ENCODE measurements at places on chromosomes 3 and 15. TPM values are rescaled to one million over a fixed set of nuclear protein-coding genes. Genes with fewer than 3 reads are reported as not detected.

EID1 gene
- 80.5 TPM for total RNA-seq

LMLN gene
- 6.3 TPM for total RNA-seq

POPDC2 gene
- 2.1 TPM for total RNA-seq

DPPA4 gene
- total RNA-seq = 0.65 TPM

HYAL1 gene
- total RNA-seq = not detected

ACSBG1 gene
- 0.18 TPM for total RNA-seq

EOMES gene
- total RNA-seq = 4.2 TPM

SUSD5 gene
- total RNA-seq = not detected

EFCC1 gene
- 0.16 TPM for total RNA-seq

RPL29 gene
- total RNA-seq = 2,045 TPM

GOLGA8O gene
- 1.1 TPM for total RNA-seq

CHRNA3 gene
- total RNA-seq = not detected

DNA sequence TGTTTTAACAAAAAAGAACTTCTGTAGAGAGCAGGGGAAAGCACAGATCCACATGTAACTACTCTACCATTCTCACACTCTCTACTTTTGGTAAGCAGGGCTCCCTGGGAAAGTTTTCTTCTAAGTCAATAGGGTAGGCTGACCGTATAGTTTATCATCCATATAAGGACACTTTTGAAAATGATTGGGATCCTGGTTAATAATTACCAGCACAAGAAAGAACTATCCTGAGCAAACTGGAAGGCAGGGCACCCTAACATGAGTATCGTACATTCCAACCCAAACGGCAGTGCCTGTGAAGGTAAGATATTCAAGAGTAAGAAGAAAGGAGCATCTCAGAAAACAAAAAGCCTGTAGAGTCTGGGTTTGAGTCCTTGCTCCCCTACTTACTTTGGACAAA is 22.1 kb downstream of the SUSD5 start:
- DNase-seq = no peak

- DNase-seq = no peak
Measured at GRCh38 chr15:68471541-68471940, 39.6 kb upstream of the ITGA11 start.

- peak; percentile 42 for DNase-seq
Measured at GRCh38 chr3:11847607-11848006, 922 bp upstream of the TAMM41 start.

- no peak for DNase-seq
Measured at GRCh38 chr3:3015185-3016089, 94.7 kb downstream of the IL5RA start.

DNA sequence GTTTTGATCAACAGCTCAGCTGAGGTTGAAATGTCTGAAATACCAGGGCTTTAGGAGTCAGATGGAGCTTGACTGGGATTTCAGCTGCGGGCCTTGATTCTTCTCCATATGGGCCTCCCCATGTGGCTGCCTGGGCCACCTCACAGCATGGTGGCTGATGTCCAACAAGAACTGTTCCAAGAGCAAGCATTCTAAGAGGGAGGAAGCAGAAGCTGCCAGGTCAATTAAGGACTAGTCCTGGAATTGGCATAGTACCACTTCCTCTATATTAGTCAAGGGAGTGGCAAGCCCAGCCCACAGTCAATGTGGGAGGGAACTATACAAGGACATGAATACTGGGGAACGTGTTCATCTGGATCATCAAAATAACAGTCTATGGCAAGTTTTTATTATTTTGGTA is 181.7 kb upstream of the ANKRD28 start:
- no peak for DNase-seq

- DNase-seq = no peak
Measured at GRCh38 chr3:56782215-56782614, 19.5 kb downstream of the ARHGEF3 start.

DNA sequence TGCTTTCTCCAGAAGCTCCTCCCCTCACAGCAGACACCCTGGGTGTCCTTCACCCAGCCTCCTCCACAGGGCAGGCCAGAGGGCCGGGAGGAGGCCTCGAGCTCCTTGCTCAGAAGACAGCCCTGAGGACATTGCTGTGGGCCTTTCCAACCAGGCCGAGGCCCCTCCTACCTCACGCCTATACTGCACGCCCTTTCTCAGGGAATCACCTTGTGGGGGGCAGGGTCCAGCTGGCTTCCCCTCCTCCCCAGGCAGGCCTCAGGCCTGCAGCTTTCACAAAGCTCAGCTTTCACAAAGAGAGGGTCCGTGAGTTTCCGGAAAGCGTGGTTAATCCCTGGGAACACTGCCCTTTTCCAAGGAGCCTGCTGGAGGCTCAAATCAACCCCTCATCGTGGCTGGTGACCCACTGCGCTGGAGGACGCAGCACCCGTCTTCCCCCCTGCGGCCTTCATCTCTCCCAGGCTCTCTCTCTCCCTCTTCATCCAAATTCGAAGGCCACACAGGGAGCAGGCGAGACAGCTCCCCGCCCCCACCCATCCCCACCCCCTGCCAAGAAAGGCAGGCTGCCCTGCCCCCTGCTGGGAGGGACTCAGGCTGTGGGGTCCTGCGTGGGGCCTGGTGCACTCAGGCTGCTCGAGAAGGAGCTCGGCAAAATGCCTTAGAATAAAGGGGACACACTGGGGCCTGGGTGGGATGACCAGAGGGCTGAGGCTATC is 79.4 kb downstream of the OCA2 start:
- DNase-seq = no peak

GRCh38 chr15:75309711-75310110 is 26.2 kb upstream of the COMMD4 start:
- no peak for DNase-seq

DNA sequence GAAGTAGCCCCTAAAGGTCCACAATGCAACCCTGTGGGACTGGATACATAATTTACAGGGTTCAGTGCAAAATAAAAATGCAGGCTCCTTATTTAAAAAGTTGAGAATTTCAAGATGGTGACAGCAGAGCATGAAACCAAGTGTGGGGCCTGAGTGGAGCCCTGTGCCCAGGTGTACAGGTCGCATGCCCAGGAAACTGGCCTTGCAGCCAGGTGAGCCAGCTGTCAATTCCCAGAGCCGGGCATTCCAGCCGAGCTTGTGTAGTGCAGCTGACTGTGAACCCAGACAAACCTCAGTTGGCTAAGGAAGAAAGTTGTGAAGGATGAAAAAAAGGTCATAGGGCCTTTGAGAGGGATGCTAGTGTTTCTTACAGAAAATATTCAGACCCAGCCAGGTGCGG is 27.6 kb downstream of the POPDC2 start:
- no peak for DNase-seq

DNA sequence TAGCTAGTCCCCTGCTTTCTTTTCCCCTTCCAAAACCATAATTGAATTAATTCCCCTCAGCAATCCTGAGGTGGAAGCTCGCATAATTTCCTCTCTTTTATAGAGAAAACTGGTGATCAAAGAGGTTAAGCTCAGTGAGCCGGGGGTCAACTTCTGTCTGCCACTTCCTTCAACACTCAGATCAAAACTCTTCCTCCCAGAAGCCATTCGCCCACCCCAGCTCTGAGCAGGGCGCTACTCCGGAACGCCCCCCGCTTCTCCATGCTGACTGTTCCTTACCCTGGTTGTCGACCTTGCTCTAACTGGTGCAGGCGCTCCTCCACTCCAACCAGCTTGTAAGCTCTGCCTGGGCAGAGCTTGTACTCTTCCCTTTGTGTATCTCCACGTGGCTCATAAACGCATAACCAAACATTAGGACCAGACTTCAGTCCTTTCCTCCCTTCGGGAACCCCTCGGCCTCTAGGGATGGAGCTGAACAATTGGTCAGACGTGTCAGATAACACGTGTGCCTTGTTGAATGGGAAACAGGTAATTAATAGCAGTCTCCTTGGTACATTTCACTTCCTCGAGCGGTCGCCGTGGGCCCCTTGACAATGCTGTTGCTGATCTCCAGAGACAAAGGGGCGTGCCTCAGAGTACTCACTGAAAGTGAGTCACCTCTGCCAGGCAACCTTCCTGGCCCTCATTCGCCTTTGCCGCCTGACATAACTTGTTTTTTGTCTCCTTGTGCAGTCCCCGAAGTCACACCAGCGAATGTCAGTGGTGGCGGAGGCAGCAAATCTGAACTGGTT is 71.8 kb downstream of the IL5RA start:
- DNase-seq = no peak

GRCh38 chr15:88603885-88604284 is 17.3 kb upstream of the AEN start:
- no peak for DNase-seq

DNA sequence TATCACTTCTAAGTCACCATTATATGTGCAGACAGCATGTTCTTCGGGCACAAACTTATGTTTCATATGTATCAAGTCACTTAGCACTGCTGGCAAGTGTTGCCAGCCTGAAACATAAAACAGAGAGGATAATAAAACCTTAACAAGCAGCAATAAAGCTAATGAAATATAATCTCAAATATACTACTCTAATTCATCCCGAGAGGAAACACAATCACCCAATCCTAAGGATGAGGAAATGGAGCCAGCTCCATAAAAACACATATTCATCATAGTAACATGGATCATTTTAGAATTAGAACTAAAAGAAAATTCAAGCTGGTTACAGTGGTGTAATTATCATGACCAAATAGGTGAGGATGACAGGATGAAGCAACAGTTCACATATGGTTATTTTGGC is 1072.7 kb downstream of the EPHA3 start:
- DNase-seq = no peak

DNA sequence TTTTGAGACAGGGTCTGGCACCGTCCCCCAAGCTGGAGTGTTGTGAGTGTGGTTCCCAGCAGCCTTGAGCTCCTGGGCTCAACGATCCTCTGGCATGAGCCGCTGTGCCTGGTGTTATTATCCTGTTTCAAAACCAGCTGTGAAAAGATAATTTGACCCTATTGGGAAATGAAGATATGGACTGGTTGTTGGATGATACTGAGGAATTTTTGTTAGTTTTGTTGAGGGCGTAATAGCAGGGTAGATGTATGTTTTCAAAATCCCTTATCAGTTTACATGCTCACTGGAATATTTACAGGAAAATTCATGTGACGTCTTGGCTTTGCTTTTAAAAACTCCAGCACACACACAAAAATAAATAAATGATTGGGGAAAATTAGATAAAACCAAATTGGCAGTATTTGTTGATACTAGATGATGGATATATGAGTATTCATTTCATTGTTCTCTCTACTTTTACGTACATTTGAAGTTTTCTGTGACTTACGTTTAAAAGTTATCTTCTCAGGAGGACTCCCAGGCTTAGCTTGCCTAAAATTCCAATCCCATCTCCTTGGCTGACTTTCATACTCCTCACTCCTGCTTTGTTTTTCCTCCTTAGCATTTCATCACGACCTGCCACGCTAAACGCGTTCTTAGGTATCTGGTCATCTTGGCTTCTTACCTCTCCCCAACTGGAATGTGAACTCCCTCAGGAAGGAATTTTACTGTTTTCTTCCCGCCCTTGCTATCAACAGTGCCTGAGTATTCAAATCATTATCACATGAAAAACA is 56.8 kb upstream of the TFRC start:
- no peak for DNase-seq

DNA sequence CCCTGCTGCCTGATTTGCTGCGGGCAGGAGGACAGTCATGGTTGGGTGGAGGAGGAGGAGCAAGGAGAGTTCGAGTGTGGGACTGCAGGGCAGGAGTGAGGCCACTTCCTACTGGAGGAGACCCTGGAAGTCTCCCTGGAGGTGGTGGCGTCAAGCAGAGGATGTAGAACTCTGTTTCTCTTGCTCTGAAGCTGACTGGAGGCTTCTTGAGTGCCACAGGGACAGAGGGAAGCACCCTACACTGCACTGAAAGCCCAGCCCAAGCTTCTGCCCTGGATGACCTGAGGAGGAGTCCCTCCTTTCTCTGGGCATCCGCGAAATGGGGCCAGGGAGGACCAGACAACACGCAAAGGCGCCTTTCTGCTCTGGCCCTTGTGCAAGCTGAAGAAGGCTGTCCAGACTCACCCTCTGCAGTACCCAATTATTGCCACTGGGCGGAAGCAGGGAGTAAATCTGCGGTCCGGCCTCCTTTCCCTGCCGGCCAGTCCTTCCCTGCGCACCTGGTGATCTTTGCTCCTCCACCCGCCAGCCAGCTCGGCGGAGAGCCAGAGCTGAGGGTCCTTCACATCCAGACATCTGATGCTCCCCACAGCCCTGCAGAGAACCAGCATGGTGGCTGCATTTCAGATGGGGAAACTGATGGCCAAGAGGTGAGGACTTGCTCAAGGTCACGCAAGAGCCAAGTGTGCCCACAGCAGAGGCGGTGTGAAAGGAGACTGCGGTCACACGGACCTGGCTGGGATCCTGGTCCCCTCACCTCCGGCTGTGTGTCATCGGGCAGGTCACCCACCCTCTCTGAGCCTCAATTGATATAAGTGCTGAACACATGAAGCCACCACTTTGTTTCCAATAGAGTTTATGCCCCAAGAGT is 207.1 kb downstream of the TBC1D2B start:
- peak; percentile 64 for DNase-seq

DNA sequence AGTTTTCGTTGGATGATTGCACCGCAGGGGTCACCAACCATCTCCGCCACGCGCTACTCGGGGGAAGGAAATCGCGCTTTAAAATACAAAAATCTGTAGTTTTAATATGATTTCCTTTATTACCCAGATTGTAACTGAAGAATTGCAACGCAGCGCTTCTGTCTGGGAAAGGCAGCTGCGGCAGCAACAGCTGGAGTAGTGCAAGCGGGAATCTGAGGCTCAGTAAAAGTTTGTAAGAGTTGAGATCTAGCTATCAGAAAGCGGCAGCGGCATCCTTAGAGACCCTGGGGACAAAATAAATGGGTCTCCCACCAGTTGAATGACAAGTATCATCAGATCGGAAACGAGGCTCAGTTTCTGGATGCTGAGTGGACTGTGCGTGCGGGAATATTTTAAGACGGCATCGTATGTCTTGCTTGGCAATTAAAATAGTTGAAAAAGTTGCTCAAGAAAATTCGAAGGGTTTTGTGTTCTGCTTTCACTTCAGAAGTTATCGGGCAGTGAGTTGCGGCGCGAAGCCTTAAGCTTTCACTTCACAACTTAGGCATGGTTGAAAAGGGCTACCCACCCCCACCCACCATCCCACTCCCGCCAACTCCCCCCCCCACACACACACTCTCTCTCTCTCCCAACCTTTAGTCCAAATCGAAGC is 2.7 kb downstream of the MECOM start:
- peak; percentile 22 for DNase-seq

GRCh38 chr3:26840272-26840870 is 217.8 kb downstream of the LRRC3B start:
- DNase-seq = no peak

DNA sequence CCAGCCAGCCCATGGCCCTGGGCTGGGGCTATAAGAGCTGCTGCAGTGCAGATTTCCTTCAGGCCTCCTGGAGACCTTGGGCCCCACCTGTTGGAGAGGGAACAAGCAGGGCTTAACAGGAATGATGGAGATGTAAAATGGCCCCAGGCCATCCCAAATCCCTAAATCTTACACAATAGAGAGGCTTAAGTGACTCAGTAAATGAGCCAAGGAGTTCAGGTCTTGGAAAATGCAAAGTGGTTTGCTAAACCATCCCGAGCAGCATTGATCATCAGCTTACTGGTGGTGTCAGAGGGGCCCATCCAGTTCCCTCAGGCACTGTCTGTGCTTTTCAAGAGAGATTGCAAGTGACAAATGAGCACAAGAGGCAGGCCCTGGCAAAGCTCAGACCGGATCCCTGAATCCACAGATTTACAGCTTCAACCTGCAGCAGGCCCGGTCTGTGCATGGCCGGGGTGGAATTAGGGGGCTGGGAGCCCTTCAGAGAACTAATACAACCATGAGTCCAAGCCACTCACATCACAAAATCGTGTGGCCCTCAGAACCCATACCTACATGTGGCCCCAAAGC is 325.4 kb downstream of the UACA start:
- no peak for DNase-seq
